ENCODE measurements at places on chromosomes 2 and 18.

DNA sequence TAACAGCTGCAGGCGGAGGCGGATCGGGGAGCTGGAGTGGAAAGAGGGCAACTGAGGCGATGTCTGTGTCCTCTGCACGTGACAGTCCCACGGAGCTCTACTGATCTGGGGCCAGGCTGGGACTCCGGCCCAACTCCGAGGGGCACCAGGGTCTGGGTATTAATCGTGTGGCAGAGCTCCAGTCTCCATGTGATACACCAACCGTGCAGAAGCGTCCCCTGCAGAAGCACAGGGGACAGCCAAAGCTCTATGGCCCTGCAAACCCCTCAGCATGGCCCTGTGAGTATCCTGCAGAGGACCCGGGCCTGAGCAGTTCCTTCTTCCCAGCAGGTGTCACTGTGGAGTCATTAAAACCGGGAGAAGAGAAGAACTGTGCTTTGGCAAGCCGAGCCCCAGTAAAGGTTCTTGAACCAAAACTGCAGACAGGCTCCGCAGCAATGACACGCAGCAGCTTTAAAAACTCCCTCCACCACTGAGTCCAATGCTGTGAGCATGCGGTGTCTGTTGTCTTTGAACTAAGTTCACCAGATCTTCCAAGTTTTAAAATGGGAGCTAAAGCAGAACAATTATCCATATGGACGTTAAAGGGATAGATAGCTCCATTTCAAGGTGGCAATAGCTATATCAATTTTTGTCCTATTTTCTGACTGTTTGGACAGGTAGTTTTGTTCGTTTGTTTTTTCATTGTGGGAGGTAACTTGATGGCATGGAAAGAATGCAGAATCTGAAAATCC is 79.4 kb downstream of the TMEM182 start:
- DNase-seq: peak; percentile 77

DNA sequence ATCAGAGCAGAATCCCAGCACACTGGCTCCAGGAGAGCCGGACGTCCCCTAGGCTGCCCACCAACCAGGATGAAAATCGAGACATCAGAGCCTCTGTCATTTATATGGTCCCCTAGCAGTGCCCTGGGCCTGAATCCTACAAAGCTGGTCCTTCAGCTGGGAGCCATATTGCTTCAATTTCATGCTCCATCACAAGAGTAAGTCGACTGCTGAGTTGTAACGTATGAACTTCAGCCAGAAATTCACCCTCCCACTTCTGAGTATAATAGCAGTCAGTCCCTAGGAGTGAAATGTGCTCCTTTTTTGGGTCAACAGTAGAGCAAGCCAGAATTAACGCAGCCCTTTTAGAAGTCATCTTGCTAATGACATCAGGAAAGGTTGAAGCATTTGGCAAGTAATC is 126.4 kb downstream of the CCBE1 start:
- DNase-seq: no peak

- DNase-seq: no peak
These were observed 95.4 kb downstream of the CTAGE1 start for GRCh38 chr18:22322243-22322691.

DNA sequence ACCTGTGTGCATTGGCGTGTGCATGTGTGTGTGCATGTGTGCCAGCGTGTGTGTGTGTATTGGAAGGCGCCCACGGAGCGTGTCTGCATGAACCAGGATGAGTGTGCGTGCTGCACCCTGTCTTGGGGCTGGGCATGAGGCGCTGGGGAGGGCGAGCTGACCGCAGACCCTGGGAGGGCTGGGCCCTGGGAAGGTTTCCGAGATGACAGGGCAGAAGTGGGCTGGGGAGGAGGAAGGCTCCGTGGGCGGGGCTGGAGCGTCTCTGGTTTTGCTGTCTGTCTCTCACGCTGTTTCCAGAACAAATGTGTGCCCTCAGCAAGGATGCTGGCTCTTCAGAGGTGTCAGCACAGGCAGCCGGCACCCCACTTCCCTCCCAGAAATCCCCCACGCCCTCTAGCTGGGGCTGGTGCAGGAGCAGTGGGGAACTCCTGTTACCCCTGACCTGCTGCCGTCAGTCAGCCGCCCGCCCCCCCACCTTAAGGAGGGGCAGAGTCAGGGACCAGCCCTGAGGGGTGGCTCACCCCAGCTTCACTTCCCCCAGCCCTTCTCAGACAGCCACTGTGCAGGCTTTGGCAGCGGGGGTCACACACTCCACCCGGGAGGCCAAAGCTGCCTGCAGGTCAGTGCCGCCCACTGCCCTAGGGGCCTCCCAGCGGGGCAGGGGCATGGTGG is at the start of gene GPR35:
GPR35 (plus strand) TSS at position 531 of the 672 bp plus-strand sequence. CDS start 4,473 bp downstream, outside the sequence.
- peak; percentile 7 for DNase-seq

DNA sequence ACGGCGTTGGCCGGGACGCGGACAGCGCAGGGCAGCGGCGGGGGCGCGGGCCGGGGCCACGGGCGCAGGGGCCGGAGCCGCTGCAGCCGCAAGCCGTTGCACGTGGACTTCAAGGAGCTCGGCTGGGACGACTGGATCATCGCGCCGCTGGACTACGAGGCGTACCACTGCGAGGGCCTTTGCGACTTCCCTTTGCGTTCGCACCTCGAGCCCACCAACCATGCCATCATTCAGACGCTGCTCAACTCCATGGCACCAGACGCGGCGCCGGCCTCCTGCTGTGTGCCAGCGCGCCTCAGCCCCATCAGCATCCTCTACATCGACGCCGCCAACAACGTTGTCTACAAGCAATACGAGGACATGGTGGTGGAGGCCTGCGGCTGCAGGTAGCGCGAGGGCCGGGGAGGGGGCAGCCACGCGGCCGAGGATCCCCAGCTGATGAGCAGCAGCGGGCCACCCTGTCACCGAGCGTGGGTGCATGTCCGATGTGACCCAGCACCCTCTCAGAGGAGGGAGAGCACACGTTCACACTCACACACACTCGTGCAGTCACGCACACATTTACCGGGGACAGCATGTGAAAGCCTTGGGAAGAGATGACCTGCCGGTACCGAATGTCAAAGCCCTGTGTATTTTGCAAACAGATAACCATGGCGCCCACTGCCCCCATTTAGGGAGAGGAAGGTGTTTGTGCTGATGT is 4.2 kb downstream of the GDF7 start:
- DNase-seq: no peak

- peak; percentile 62 for DNase-seq
These were observed 905 bp upstream of the IAH1 start for GRCh38 chr2:9473308-9473984.

DNA sequence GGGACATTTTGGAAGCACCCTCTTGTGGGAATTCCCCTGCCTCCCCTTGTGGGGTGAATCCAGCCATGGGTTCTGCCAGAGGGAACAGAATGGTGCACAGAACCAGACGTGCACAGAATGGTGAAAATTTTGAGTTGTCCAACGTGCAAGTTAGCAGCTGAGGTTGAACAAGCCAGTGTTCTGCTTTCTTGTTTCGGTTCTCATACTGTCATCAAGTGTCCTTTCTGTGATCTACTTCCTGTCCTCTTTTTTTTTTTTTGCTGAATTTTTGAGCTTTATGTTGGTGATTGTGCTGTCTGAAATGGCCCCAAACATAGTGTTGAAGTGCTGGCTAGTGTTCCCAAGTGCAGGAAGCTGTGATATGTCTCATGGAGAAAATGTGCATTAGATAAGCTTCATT is 21.5 kb upstream of the REEP1 start:
- no peak for DNase-seq

DNA sequence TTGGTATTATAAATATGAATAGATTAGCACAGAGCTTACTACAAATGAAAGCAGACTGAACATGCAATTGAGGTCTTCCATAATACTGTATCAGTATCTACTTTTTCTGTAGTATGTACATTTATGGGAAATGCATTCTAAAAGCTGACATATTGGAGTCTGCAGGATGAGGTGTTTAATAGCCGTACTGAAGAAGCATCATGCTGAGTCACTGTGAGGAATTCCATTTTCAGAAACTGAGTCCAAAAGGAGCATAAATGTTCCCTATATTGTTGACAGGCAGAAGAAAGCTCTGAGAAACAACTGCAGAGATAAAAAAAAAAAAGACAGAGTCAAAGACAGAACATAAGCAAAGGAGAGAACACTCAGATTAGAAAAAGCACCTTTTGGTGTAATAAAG is 366.7 kb upstream of the SPHKAP start:
- no peak for DNase-seq

DNA sequence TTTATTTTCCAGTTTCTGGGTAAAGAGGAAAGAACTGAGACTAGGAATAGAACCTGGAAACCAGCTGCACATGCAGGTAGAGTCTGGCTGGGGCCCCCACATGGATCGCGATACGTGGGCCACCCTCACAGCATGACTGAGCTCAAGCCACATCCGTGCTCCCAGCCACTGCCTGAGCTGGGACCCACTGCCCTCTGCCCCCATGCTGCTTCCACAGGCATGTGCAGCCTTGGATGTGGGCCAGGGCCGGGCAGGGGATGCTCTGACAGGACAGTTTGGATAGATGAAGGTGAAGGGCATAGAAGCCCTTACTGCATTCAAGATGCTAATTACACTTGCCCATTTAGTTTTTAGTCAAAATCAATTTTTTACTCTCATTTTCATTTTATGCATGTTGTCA is 321.2 kb downstream of the DCDC2C start:
- no peak for DNase-seq

Measured in WTC11 (cell line).